ENCODE measurements at places on chromosomes 1 and 21. TPM values are rescaled to one million over a fixed set of nuclear protein-coding genes. Genes with fewer than 3 reads are reported as not detected.

GRCh38 chr1:7831458-7831857, 21.4 kb downstream of the UTS2 start:
- H3K4me1 ChIP-seq = no peaks in the 10 kb centered on the region
- peaks cover 19% of the 10 kb centered on the region for H3K36me3 ChIP-seq
- no peak for DNase-seq
- no peak overlapping the region for H3K4me3 ChIP-seq
- H3K27me3 ChIP-seq = no peaks in the 10 kb centered on the region

SERINC2 gene
- polyA plus RNA-seq = 29.9 TPM

DNA sequence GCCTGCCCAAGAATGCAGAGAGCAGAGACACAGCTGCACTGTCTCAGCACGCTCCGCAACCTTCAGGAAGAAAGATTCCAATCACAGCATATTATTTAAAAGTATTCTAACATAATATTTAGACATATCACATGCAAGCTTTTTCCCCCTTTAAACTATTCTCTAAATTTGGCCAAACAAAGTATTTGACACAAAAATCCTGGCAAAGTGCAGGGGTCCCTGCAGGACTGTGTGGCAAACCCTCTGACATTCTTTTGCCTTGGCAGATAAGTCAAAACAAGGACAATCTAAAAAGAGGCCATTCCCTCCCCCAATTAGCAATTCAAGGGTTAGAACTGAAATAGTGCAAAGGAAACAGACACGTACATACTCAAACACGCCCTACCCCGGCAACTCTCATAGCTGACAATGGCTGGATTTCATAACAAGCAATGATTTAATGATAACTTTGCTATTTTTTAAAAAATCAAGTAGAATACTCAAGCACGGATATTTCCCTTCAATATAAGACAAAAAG, 225.3 kb downstream of the MRPL39 start:
- H3K4me3 ChIP-seq = no peak overlapping the region
- H3K36me3 ChIP-seq = no peaks in the 10 kb centered on the region
- no peaks in the 10 kb centered on the region for H3K27me3 ChIP-seq
- peaks cover 5% of the 10 kb centered on the region for H3K4me1 ChIP-seq
- no peak overlapping the region for H3K27ac ChIP-seq

- H3K36me3 ChIP-seq = no peaks in the 10 kb centered on the region
- DNase-seq = peak; percentile 91
- no peak overlapping the region for H3K4me3 ChIP-seq
- H3K4me1 ChIP-seq = peaks cover 17% of the 10 kb centered on the region
- peak overlapping the region; percentile 73 for H3K27ac ChIP-seq
- H3K27me3 ChIP-seq = no peaks in the 10 kb centered on the region
Measured at GRCh38 chr21:43343095-43343991, 83.6 kb downstream of the SIK1 start.

GRCh38 chr1:64320922-64321614, 117.6 kb downstream of the UBE2U start:
- no peak overlapping the region for H3K27ac ChIP-seq
- H3K4me3 ChIP-seq = no peak overlapping the region
- H3K36me3 ChIP-seq = no peaks in the 10 kb centered on the region

GRCh38 chr1:37161171-37161570, 126.9 kb upstream of the GRIK3 start:
- no peaks in the 10 kb centered on the region for H3K4me1 ChIP-seq
- H3K4me3 ChIP-seq = no peak overlapping the region
- H3K36me3 ChIP-seq = no peaks in the 10 kb centered on the region

PLA2G2A gene
- 29.7 TPM for polyA plus RNA-seq

PTGFRN gene
- polyA plus RNA-seq = 9.9 TPM

GRCh38 chr1:147651466-147651865, 18.9 kb downstream of the ACP6 start:
- no peak overlapping the region for H3K4me3 ChIP-seq
- no peak overlapping the region for H3K27ac ChIP-seq
- DNase-seq = no peak

CNTN2 gene
- 0.27 TPM for polyA plus RNA-seq
